Fibroblast of the conjunctiva (primary cell): ENCODE measurements at places on chromosomes 4 and X.

DNA sequence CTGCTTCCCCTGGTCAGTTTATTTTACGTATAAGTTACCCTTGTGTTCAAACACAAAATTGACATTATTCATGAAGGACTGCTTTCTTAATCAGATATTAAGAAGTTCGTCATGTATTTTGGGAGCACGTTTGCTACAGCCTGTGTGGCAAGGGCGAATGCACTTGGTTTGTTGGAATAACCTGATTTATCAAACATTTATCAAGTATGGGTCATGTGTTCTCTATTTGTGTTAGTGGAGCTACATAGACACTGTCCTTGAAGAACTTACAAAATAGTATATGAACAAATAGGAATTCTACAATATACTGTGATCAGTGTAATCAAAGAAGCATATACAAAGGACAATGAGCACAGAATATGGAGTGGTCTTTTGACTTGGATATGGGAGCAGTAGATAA is 22.4 kb downstream of the RAB33B start:
- no peak for DNase-seq

DNA sequence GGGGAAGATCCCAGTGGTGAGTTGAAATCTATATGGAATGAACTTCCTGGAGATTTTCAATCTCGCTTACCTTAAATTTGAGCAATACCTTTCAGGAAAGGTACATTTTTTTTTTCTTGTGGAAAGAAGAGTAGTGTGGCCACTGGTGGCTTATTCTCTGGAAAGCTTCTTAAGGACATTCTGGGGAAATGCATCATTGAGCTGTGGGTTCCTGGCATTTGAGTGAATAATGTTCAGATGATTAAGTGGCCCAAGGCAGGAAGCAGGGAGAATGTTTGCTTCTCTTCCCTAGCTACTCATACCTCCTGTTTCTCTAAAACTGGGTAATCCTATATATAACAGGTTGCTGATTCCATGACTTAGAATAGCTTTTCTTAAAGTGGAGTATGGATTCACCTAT is 31.8 kb downstream of the STAG2 start:
- DNase-seq, result no peak

DNA sequence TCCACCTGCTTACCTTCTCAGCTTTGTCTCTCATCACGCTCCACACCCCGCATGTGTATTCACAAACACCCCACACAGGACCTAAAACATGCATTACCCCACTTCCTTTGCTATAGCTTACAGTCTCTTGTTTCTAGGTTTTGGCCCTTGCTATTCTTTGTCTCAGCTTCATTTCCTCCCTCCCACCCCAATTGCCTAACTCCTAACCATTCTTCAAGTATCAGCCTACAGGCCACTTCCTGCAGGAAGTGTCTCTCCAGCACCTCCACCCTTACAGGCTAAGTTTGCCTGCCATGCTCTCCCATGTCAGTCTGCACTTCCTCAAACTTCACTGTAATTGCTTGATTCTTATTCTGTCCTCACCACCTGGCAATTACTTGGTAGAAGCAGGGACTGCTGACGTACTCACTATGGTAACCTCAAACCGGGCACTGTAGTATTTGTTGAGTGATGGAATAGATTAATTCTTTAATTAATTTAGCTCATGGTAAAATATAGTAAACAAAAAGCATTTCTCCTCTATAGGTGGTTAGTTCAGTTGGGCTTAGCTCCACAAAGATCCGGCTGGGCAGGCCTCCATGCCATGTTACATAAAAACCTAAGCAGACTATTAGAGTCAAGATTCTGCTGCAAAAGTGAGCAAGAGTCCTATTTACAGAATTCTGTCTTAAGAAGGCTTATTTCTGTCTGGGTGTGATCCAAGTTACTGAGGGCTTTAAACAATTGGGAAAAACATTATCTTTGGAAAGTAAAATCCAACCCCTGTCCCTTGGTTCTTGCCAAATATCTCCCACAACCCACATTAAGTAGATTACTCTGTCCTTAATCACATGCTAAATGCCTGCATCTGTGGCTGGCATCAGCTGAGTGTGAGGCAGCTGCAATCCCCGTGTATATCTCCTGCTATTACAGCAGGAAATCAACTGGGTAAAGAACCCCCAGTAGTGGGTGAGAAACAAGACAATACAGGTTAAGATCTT is 124.7 kb upstream of the CPEB2 start:
- no peak for DNase-seq

DNA sequence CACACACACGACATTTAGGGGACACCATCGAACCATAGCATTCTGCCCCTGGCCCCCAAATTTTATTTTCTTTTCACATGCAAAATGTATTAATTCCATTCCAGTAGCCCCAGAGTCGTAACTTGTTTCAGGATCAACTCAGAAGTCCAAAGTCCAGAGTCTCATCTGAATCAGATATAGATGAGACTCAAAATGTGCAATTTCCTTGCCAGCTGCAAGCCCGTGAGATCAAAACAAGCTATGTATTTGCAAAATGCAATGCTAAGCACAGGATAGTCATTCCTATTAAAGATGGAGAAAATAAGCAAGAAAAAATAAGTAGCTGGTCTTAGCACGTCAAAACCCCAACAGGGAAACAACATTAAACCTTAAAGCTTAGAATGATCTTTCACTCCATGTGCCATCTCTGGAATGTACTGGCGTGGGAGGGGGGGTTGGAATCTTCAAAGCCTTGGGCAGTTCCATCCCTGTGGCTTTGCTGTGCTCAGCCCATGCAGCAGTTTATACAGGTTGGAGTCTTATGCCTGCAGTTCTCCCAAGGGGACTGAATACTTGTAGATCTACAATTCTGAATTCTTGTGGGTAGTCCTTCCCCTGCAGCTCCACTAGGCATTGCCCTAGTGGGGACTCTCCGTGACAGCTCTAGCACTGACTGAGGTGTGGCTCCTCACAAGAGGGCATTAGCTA is 47.7 kb upstream of the SYTL5 start:
- no peak for DNase-seq

- no peak for DNase-seq
Observed at GRCh38 chrX:29496636-29497180, 718.7 kb upstream of the MAGEB2 start.

DNA sequence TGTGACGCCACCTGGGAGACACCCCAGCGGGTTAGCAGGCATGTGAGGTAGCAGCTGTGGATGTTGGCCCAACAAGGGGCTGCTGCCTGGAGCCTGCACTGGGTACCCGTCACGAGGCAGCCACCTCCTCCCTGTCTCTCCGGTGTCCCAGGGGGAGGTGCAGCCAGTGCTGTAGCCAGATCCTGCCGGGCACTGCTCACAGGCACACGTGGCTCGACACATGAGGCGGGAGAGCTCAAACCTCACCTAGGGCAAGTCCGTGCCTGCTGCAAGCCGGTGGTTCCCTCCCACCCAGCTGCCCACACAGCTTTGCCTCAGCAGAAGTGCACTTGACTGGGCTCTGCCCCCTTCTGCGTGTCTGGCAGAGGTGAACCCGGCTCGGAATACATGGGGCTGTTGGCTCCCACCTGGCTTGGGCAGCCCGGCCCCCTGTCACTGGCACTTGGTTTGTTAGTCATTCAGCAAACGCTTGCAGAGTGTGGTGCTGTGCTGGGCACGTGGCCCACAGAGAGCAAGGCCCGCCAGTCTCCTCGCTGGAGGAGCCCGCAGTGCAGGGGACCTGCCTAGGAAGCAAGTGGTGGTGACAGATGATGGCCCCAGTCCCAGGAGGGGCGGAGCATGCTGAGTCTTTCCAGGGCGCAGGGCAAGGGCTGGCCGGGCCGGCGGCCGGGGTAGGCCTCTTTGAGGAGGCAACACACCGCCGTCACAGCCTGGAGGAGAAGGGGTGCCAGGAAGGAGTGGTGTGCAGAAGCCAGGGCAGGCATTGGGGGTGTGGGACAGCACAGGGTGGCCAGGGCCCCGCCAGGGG is 10.1 kb upstream of the SH3TC1 start:
- no peak for DNase-seq

DNA sequence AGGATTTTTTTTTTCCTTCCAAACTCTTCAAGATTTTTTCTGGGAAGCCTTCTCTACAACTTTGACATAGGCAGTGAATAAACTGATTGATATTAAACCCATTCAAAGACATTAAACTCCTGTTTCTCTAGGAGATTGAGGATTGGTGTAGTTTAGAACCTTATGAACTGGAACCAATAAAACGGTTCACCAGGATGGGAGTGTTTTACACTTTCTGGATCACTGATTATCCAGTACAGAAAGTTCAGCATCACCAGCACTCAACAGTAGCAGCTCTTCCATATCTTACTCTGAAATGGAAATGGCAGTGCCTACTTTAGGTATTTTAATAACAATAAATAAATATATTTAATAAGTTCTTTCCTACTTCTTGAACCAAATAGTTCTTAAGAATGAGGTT is 76.7 kb downstream of the BMPR1B start:
- no peak for DNase-seq

GRCh38 chr4:108129196-108129595 is 39.5 kb downstream of the LEF1 start:
- no peak for DNase-seq

DNA sequence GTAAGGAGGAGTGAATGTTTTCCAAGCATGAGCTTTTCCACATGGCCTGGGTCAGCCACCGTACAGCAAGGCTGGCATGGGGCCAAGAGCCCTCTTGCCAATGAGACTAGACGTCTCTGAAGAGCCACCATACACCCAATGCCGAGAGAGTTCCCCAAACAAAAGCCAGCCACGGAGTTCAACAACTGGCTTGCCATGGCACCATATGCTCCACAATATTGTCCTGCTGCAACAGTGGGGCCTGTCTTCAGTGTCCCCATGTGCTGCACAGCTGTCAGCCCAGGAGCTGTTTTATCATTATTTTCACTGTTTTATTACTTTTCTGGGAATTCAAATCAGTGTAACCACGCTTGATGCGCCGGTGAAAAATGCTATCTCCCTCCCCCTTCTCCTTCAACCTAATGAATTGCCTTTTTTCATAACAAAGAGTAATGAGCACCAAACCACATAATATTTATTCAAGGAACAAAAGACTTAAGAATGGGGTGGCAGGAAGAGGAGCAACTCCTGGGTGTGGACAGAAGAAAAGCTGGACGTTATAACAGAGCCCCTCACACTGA is 18.4 kb downstream of the MAML3 start:
- DNase-seq, result no peak

GRCh38 chrX:19956923-19957322 is 33.9 kb downstream of the BCLAF3 start:
- DNase-seq, result no peak

- DNase-seq, result no peak
Observed at GRCh38 chr4:148444296-148445070, 2.3 kb upstream of the NR3C2 start.
